ENCODE measurements at places on chromosomes 13 and 19.

- DNase-seq, result no peak
Measured at GRCh38 chr13:51778392-51778791, 25.6 kb downstream of the DHRS12 start.

GRCh38 chr13:34826432-34826831 is 115.6 kb upstream of the NBEA start:
- DNase-seq, result no peak

DNA sequence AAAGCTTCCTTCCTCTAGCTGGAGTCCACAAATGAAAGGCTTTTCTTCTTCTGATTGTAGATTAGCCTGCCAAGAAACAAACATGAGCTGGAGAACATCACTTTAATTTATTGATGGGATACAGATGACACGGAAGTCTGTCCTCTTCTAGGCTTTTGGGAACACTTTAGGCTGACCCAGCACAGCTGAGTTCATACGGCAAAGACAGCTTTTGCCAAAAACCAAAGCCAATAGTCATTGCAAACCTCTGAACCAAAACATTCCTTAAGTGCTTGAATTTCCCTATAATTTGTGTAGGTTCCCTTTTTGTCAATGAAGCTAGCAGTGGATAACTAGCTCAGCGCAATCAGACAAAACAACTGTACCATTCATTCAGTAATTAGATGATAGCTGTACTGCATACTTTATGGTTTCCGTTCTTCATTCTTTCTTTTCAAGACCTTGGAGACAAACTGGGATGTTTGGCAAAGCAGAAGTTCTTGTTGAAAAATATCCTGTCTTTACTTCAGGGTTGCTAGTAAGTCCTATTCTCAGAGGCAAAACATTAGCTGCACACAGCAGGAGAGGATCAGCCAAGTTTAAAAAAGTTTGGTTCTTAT is 95.7 kb upstream of the SPRY2 start:
- no peak for DNase-seq

- DNase-seq, result no peak
Measured at GRCh38 chr19:5615756-5616327, 6.7 kb downstream of the SAFB2 start.
